DMS79 (cell line): ENCODE measurements at places on chromosomes 12 and 14.

GRCh38 chr14:73491256-73492042 lies 716 bp downstream of the RIOX1 start:
- peak; percentile 32 for DNase-seq

GRCh38 chr12:3681595-3682061 lies 71.3 kb downstream of the CRACR2A start:
- no peak for DNase-seq

- DNase-seq: no peak
These were observed 73.9 kb upstream of the IFNG-AS1 start for GRCh38 chr12:67915335-67915851.

- DNase-seq: no peak
These were observed 50.2 kb downstream of the MIPOL1 start for GRCh38 chr14:37247791-37248461.

DNA sequence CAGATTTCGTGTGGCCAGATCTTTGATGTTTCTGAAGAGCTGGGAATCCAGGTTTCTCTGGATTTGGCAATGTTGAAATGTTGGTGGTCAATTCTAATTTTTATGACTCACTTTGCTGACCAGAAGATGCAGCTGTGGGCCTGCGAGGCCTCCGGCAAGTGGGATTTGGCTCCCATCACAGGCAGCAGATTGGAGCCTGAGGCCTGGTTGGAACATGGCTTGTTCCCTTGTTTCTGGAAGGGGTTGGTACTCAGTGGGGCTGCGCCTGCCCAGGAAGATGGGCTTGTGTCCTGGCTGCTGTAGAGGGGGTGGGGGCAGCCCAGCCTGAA lies 23.1 kb downstream of the FBRSL1 start:
- no peak for DNase-seq

DNA sequence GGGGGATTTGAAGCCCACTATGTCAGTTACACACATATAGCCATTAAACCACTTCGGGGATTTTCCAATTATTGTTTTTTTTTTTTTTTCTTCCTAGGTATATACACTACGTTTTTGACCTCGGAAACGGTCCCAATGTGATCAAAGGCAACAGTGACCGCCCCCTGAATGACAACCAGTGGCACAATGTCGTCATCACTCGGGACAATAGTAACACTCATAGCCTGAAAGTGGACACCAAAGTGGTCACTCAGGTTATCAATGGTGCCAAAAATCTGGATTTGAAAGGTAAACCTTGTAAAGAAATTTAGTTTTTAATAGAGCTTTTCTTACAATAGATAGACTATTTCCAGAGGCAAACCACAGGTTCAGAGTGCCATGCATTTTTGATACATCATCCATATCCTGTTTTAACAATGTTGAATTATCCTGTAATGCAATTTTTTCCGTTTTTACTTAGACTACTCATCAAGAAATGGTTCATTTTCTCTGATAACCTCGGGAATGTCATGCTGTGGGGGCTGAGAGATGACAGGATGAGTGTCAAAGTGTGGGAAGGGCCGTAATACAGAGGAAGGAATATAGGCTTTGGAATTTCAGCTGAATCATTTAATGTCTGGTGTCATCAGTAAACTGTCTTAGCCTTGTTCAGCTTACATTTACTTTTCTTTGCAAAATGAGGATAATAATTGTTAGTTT lies 797.1 kb downstream of the NRXN3 start:
- DNase-seq: no peak

- DNase-seq: peak; percentile 33
These were observed 682 bp downstream of the KIAA0586 start for GRCh38 chr14:58428118-58428683.

GRCh38 chr12:111937429-111937828 lies 75.5 kb downstream of the TMEM116 start:
- DNase-seq: no peak

DNA sequence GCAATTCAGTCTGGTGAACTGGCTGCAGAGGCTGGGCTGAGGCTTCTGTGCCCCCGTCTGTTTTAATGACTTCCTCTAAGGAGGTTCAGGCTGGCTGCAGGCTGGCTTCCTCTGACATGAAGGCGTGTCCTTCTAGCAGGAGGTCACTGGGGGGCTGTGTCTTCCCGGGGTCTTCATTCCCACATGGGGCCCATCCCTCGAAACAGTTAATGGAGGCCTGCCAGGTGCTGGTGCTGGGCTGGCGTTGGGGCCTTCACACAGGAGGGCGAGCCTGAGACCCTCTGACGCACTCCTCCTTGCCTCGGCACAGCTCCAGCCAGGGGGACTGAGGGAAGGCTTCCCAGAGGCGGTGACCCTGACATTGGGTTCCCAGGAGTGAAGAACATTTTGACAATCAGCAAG lies 57.7 kb upstream of the DLK1 start:
- no peak for DNase-seq

- DNase-seq: no peak
These were observed 100.7 kb upstream of the ATF7IP start for GRCh38 chr12:14264778-14265177.

DNA sequence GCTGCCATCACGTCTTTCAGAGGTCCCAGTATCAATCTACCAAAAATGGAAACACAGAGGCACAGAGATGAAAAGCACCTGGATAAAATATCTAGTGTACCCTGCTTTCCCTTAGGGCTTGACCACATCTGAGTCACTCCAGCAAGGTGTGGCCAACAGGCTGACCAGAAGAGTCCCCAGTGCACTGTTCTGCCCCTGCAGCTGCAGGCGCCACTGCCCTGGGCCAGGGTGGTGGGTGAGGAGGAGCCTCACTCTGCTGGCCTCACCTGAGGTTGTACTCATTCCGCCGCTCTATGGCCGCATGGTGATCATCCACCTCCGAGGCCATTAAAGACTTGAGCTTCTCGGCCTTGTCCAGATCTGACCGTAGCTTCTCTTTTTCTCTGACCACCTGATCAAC lies 60.4 kb downstream of the NIN start:
- no peak for DNase-seq

GRCh38 chr14:105412771-105413543 lies 6.7 kb upstream of the MTA1 start:
- no peak for DNase-seq

DNA sequence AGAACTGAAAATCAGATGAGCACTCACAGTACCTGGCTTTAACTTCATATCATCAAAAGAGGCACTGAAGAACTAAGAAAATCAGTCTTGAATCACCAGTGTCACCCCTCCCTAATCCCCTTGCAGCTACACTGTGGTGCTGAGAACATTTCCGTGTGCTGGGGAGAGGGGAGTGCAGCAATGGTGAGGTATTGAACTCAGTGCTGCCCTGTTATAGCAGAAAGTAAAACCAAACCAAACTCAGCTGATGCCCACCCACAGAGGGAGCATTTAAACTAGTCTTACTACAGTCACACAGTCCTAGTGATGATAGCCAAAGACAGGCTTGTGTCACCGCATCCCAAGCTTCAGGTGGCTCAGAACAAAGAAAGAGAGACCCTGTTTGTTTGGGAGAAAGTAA lies 122.1 kb downstream of the CPNE8 start:
- DNase-seq: no peak

DNA sequence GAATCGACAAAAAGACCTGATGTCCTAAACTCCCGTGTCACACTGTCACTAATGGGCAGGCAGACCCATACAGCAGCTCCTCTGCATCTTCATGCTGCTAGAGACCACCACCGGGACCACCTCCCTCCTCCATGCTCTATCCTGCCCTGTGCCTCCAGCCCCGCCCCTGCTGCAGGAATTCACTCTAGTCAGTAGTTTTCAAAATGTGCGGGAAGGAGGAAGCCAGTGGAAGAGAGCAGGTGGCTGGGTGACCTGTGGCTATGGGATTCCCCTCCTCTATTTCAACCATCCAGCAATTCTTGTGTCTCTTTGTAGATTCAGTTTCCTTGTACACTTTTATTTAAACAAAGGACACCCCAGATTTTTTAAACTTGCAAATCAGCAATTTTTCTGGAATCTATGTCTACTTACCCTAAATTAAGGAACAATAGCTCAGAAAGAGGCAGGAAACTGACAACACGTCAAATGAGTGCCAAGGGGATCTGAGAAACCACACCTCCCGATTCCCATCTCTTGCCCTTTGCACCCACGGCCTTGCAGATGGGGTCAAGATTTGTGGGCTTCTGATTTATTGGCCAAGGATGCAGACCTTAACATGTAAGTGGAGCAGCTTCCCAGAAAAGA lies 20.4 kb upstream of the MAP1LC3B2 start:
- DNase-seq: no peak

DNA sequence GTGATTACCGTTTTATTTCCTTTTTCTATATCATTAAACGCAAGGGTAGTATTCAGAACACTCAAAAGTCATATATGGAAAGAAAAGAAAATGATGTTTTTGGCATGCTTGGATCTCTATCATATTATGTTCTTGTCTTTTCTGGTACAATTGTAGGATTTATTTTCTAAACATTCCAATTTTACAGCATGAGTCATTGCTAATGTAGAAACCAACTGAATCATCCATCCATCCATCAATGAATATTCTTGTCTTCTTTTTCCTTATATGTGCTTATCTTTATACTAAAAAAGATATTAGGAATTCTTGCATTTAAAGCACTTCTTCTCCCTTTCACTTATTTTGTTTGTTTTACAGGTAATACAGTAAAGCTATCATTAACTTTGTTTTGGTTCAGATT lies 20.4 kb upstream of the AMIGO2 start:
- DNase-seq: no peak

DNA sequence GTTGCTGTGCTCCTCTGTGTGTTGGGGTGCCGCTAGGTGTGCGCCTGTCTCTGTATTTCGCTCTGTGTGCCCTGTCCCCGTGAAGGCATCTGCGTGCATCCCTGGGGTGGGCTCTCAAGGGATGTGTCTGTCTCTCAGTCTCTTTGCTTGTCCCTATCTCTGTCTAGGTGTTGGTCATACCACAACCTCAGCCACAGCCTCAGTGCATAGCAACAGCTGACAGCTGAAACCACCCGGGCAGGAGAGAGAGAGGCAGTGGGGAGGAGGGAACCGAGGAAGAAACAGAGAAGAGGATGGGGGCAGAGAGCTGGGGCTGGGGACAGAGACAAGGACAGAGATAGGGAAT lies 953 bp upstream of the NXPH4 start:
- no peak for DNase-seq

DNA sequence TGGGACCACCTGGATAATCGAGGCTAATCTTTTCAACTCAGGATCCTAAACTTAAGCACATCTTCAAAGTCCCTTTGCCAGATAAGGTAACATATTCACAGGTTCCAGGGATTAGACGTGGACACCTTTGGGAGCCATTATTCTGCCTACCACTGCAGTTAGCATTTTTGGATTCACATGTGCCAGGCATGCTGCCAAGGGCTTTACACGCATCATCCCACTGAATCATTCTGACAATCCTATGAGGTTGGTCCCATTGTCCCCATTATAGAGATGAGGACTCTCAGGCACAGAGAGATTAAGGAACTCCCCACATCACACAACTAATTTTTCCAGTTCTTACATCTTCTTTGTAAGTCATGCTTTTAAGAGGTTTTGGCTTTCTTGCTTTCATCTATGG lies 34.5 kb downstream of the RTN1 start:
- no peak for DNase-seq

- peak; percentile 25 for DNase-seq
These were observed 7.2 kb downstream of the NAB2 start for GRCh38 chr12:57096099-57096572.

- no peak for DNase-seq
These were observed 2.4 kb downstream of the AGAP2 start for GRCh38 chr12:57735952-57736740.

DNA sequence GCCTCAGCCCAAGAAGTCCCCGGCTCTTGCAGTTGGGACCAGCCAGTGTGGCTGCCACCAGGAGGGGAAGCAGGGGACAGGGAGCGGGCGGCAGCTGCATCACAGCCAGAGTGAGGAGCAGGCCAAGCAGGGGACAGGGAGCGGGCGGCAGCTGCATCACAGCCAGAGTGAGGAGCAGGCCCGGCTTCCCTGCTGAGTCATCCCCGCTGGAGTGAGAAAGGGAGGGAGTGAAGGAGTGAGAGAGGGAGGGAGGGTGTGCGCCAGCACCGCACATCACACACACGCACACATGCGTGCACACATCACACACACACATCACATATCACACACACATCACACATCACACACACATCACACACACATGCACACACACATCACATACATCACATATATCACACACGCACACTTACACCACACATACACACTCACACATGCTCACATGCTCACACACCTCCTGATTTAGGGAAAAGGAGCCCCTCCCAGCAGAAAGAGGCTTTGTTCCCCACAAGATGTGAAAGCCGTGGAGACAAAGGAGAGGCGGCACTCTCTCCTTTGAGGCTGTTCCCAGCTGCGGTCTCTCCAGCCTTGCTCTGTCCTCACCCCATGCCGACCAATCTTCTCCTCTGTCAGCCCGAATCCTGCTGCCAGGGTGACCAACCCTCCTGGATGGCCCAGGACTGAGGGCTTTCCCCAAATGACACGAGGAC lies 16.7 kb upstream of the ZDHHC22 start:
- DNase-seq: peak; percentile 92

DNA sequence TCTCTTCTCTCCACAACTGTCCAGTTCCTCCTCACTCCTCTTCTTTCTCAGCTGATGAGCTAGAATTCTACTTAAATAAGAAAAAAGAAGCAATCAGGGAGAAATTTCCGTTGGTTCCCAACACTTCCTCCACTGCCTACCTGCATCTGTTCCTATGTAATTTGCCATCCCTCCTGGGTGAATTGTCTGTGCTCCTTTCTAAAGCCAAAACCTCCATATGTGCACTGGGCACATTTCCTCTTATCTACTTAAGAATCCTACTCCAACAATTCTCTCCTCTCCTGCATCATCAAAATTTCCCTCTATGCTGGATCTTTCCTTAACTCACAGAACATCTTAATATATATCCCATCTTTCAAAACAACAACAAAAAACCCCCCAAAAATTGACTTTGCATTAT lies 35.2 kb downstream of the GPR65 start:
- no peak for DNase-seq

GRCh38 chr12:79020106-79020505 lies 155.5 kb downstream of the SYT1 start:
- no peak for DNase-seq

GRCh38 chr14:67721875-67722274 lies 20.2 kb downstream of the RDH12 start:
- no peak for DNase-seq

GRCh38 chr12:49538510-49539403 lies at the start of gene KCNH3:
Gene KCNH3, plus strand, starts transcription at chr12:49539030. Its CDS starts 387 bp downstream, at chr12:49539417.
- DNase-seq: peak; percentile 63

- DNase-seq: no peak
These were observed 49.2 kb downstream of the METTL25 start for GRCh38 chr12:82407481-82407880.

DNA sequence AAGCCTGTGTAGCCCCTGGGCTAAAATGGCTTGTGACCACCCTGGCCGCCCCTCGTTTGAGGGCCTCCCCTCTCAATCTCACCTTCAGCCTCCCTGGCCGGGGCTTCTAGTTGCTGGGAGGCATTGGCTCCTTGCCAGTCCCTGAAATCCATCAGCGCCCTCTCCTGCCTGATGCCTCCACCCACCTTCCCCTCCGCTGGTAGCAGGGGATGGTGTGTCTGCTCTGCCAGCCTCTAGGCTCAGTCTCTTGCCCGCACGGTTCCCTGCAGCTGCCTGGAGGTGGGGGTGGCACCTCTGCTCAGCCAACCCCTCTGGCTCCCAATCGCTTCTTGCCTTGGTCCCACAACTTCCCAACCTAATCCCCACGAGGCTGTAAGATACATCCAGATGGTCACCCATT lies 167.9 kb downstream of the PHETA1 start:
- no peak for DNase-seq

GRCh38 chr12:132488127-132489077 lies 1.5 kb upstream of the FBRSL1 start:
- no peak for DNase-seq

GRCh38 chr12:81015510-81015909 lies 62.4 kb upstream of the ACSS3 start:
- no peak for DNase-seq

- DNase-seq: no peak
These were observed 17.3 kb downstream of the KRT7 start for GRCh38 chr12:52250048-52250990.
